ENCODE measurements at places on chromosomes 5 and 9.
A peak's percentile ranks its signal among the peaks of the same experiment; 100 is the strongest.

- no peaks in the 10 kb centered on the region for H3K36me3 ChIP-seq
- H3K4me3 ChIP-seq, result no peak overlapping the region
- no peaks in the 10 kb centered on the region for H3K4me1 ChIP-seq
- H3K27ac ChIP-seq, result no peak overlapping the region
- no peaks in the 10 kb centered on the region for H3K27me3 ChIP-seq
Measured at GRCh38 chr5:151562019-151562707, 29.0 kb downstream of the FAT2 start.

DNA sequence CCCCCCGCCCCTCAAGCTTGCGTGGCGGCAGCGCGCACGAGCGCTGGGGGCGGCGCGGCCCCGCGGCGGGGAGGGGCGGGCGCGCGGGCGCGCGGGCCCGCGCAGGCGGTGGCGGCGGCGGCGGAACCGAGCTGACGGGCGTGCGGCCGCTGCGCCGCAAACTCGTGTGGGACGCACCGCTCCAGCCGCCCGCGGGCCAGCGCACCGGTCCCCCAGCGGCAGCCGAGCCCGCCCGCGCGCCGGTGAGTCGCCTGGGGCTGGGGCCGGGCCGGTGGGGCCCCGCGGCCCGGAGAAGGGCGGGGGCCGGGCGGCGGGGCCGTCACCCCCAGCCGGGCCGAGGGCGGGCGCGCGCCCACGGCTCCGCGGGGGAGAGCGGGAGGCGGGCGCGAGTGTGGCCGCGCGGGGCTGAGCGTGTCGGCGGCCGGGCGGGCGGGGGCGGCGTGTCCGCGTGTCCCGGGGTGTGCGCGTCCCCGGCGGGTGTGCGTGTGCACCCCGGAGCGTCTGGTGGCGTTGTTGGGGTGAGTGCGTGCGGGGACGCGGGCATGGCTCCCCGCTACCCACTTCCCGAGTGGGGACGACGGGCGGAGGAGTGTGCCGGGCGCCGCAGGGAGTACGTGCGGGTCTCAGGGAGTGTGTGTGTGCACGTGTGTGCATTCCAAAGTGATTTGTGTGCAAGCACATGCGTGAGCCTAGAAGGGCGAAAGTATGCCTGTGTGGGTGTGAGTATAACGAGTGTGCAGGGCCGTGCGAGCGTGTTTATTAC is at the start of gene NEK6:
Gene NEK6 (plus strand): TSS at position 106 of the 763 bp plus-strand sequence. CDS start 44,016 bp downstream, outside the sequence.
- no peak for DNase-seq
- no peaks in the 10 kb centered on the region for H3K27me3 ChIP-seq
- H3K36me3 ChIP-seq, result no peaks in the 10 kb centered on the region

GRCh38 chr5:6365142-6365976 is 13.0 kb downstream of the MED10 start:
- H3K27me3 ChIP-seq, result no peaks in the 10 kb centered on the region
- H3K27ac ChIP-seq, result no peak overlapping the region
- peaks cover 3% of the 10 kb centered on the region for H3K36me3 ChIP-seq

DNA sequence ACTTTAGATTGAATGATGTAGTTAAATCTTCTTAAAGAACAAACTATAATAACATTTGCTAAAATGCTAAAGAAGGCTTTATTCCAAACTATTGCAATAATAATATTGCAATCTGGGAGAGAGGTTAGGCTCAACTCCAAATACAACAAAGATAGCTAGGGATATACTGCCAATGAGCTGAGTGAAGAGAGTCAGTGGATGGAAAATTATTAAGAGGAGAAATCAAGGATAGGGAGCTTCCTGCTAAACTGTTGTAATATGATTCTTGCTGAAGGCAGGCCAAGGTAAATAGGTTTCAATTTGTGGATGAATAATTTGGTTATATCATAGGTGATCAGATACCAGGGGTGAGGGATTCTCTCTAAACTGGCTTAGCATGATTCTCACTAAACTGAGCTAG is 1651.5 kb downstream of the EFNA5 start:
- DNase-seq, result no peak
- H3K36me3 ChIP-seq, result no peaks in the 10 kb centered on the region
- no peaks in the 10 kb centered on the region for H3K4me1 ChIP-seq
- no peak overlapping the region for H3K27ac ChIP-seq

GRCh38 chr9:34254966-34255825 is 73.9 kb downstream of the KIF24 start:
- peaks cover 3% of the 10 kb centered on the region for H3K36me3 ChIP-seq
- no peak overlapping the region for H3K27ac ChIP-seq
- no peaks in the 10 kb centered on the region for H3K4me1 ChIP-seq

DNA sequence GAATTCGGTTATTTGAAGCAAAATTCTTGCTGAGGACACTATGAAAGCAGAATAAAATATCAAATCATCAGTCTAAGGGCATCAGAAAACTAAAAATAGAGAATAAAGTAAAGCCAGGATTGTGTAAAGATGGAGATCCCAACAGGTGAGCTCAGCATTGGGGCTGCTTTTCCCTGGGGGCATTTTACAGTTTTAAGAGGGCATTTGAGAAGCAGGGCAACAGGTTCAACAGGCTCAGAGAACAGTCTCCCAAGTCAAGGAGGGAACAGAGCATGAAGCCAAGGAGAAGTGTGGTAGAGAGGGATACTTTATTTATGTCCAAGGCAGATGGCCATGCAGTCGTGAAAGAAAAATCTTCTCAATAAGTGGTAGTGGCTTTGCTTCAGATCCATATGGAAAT is 145.4 kb downstream of the SYK start:
- H3K36me3 ChIP-seq, result no peaks in the 10 kb centered on the region
- H3K27me3 ChIP-seq, result no peaks in the 10 kb centered on the region
- no peaks in the 10 kb centered on the region for H3K4me1 ChIP-seq
- peak; percentile 13 for DNase-seq
- no peak overlapping the region for H3K27ac ChIP-seq

- no peaks in the 10 kb centered on the region for H3K36me3 ChIP-seq
- no peaks in the 10 kb centered on the region for H3K27me3 ChIP-seq
- H3K4me1 ChIP-seq, result peaks cover 5% of the 10 kb centered on the region
Measured at GRCh38 chr5:78527054-78527859, 121.3 kb downstream of the LHFPL2 start.

- H3K36me3 ChIP-seq, result no peaks in the 10 kb centered on the region
- peak within 1 kb of the TSS; percentile 17 for H3K4me3 ChIP-seq
- H3K4me1 ChIP-seq, result peaks cover 3% of the 10 kb centered on the region
- H3K27me3 ChIP-seq, result peaks cover 2% of the 10 kb centered on the region
Measured at GRCh38 chr5:178590141-178590923, at the start of gene COL23A1. Gene COL23A1 (minus strand): TSS chr5:178590393.

GRCh38 chr5:151825445-151825844 is 53.7 kb downstream of the G3BP1 start:
- no peak overlapping the region for H3K27ac ChIP-seq
- H3K27me3 ChIP-seq, result no peaks in the 10 kb centered on the region
- no peak overlapping the region for H3K4me3 ChIP-seq
- peak; percentile 82 for DNase-seq

DNA sequence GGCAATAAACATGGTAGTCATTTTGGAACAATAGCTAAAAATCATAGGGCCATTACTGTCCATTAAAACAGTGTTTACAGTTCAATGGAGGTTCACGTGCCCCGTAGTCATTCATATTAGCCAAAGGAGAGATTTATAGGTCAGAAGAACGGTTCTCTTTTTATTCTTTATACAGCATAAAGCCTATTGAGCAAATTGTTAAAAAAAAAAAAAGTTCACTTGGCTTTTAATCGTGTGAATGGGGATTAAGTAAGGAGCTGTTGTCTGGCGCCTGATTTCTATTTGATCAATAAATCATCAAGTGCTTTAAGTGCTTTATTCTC is 69.1 kb upstream of the TBCA start:
- peaks cover 52% of the 10 kb centered on the region for H3K27me3 ChIP-seq
- no peak overlapping the region for H3K4me3 ChIP-seq
- no peak for DNase-seq

DNA sequence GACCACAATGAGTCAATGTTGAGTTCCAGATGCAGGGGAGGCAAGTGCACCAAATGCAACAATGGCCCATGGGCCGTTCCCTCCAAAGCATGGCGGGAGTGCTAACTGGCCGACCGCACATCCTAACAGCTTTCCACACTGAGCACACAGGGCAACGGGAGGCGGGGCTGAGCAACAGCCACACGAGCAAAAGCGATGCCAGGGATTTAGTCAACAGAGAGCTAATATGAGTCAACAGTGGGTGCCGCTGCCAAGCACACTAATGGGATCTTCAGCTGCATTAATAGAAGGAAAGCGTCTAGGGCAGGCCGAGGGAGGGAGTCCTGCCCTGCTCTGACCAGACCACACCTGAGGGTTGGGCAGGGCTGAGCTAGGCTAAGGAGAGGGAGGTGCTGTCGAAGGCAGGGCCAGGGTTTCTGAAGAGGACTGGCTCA is 4.6 kb downstream of the EPB41L4B start:
- DNase-seq, result no peak
- no peak overlapping the region for H3K27ac ChIP-seq
- H3K4me3 ChIP-seq, result no peak overlapping the region
- no peaks in the 10 kb centered on the region for H3K36me3 ChIP-seq

GRCh38 chr9:136814725-136815421 is 7.1 kb downstream of the RABL6 start:
- H3K27ac ChIP-seq, result no peak overlapping the region
- no peaks in the 10 kb centered on the region for H3K27me3 ChIP-seq
- DNase-seq, result no peak
- no peak overlapping the region for H3K4me3 ChIP-seq

GRCh38 chr9:36137392-36138004 is 965 bp downstream of the GLIPR2 start:
- H3K27ac ChIP-seq, result no peak overlapping the region
- H3K4me3 ChIP-seq, result peak overlapping the region; percentile 0
- peaks cover 3% of the 10 kb centered on the region for H3K27me3 ChIP-seq
- no peaks in the 10 kb centered on the region for H3K36me3 ChIP-seq
- H3K4me1 ChIP-seq, result peaks cover 11% of the 10 kb centered on the region

DNA sequence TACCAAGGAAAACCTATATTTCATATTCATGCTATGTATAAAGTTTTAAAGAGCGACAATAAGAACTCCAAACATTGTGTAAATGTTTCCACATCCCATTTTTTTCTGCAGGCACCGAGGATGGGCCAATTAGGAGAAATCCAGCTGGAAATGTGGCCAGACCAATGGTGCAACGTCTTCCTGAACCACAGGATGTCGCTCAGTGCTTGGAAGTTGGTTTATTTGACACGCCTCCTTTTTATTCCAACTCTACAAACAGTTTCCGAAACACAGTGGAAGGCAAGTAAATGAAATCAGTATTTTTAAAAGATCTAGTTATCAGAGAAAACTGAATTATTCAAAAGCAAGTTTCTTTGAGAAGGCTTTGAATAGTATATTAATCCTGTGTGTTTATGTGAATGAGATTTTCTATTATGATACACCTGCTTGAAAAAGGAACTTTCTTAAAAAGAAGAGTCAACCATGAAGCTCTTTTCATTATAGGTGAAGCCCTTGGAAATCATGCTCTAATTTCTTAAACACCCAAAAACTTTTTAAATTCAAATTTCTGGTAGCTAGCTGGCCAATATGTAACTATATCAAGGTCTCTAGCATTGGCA is 9.1 kb downstream of the TYRP1 start:
- no peaks in the 10 kb centered on the region for H3K36me3 ChIP-seq
- H3K27me3 ChIP-seq, result no peaks in the 10 kb centered on the region
- no peaks in the 10 kb centered on the region for H3K4me1 ChIP-seq
- H3K27ac ChIP-seq, result no peak overlapping the region

DNA sequence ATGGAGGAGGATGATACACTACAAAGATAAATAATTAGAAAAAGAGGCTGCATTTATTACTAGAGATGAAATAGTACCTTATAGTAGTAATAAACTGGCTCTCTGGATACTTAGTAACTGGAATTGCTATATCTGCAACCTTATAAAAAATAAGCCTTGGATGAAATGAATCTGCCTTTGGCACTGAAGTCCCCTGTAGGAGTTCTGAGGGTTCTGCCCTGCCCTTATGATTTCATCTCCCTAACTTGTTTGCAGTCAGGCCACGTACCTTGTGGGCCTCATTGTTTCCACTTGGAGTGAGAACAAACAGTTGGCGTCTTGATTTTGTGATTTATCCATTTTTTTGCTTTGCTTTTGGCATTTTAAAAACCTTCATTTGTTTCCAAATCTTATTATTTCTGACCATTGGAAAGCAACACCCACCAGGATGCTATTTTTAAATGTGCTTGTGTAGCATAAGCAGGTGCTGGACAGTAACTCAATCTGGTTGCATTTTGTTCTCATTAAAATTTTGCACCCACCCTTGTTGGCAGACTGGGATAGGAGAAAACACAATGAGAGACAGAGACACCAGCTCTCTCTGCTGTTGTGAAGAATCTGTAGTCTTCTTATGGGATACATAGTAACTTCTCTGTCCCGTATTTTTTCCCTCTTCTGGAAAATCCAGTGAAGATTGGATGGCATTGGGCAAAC is 518.9 kb upstream of the SGCD start:
- no peak for DNase-seq
- H3K4me1 ChIP-seq, result no peaks in the 10 kb centered on the region
- no peak overlapping the region for H3K4me3 ChIP-seq
- H3K36me3 ChIP-seq, result no peaks in the 10 kb centered on the region

All from mesendoderm (in vitro differentiated cells).